ENCODE measurements at places on chromosomes 5 and 9.

GRCh38 chr9:12766357-12766756 is 8.5 kb upstream of the LURAP1L start:
- DNase-seq = no peak

- DNase-seq = peak; percentile 50
Measured at GRCh38 chr5:151661968-151662732, 24.6 kb downstream of the SPARC start.

GRCh38 chr5:14489643-14490042 is 91.9 kb upstream of the OTULINL start:
- DNase-seq = no peak

DNA sequence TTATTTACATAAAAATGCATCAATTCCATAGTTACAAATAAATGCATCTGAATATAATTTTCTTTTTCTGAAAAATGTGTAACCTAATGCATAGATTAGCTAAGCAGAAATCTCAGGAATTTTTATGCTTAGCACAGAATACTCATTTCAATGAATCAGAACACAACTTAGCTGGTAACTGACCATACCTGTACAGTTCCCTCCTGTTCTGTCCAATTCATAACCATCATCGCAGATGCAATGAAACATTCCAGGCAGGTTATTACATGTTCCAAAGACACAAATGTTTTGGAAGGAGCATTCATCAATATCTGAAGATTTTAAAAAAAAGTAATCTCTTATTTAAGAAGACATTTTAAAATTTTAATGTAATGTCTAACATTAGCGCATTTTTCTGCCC is 219.4 kb downstream of the FBN2 start:
- DNase-seq = no peak

DNA sequence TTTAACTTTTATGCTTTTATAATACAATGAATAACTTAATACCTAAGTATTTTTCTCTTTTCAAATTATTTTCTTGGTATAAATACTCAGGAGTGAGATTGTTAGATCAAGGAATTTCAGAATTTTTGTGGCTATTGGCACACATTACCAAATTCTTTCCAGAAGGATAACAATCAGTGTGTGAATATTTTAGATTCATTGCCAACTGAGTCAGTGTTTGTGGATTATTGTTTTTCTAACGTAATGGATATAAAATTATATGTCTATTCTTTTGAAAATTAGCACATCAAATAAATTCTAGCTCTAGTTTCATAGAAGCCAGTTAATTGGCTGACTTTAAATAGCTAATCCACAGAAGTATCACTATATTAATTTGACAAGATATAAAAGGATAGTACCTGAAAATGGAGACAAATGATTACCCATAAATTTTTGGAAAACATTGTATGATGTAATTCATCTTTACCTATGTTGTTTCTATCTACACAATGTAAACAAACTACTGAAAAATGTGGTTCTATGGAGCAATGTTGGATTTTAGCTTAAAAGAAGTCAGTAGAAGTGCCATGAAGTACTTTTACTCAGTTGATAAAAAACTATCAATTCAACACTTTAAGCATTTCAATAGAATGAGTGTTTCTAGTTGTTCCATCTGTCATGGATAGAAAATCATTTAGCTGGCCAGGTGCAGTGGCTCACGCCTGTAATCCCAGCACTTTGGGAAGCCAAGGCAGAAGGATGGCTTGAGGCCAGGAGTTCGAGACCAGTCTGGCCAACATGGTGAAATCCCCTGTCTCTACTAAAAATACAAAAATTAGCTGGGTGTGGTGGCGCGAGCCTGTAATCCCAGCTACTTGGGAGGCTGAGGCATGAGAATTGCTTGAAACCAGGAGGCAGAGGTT is 185.1 kb downstream of the ADAMTSL1 start:
- no peak for DNase-seq

DNA sequence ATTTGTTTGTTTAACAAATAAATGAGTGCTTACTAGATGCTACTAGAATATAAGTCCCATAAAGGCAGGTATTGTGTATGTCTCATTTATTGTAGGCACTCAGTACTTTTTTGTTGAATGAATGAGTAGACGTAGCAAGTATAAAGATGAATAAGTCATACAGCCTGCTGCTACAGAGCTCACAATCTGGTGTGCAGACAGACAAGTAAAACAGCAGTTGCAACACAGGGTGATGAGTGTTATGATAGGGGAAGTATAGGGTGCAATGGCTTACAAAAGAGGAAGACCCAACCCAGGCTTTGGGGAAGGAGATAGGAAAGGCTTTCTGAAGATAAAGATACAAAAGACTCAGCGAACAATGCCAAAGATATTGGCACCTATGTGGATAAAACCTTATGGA is 47.7 kb downstream of the SH3RF2 start:
- no peak for DNase-seq

GRCh38 chr5:10521466-10522223 is 42.2 kb upstream of the ANKRD33B start:
- no peak for DNase-seq

DNA sequence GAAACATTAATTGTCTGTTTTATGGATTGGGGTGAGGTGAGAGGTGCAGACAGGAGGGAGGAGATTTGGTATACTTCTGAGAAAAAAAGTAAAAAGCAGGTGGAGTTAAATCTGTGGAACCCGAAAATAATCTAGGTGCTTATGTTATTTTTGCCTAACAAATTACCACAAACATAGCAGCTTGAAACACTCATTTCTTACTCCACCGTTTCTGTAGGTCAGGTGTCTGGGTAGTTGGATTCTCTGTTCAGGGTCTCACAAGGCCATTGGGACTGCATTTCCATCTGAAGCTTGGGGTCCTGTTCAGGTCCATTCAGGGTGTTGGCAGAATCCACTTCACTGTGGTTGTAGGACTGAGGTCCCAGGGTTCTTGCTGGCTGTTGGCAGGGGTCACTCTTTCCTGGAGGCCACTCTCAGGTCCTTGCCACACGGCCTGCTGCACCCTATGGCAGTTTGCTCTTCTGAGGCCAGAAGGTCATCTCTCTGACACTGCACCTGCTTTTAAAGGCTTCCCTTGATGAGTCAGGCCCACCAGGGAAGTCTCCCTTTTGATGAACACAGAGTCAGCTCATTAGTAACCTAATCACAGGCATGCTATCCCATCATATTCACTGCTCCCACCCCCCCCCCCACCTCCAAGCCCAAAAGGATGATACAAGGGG is 82.2 kb downstream of the TRIO start:
- DNase-seq = no peak
